ENCODE measurements at places on chromosomes 6 and 20.

DNA sequence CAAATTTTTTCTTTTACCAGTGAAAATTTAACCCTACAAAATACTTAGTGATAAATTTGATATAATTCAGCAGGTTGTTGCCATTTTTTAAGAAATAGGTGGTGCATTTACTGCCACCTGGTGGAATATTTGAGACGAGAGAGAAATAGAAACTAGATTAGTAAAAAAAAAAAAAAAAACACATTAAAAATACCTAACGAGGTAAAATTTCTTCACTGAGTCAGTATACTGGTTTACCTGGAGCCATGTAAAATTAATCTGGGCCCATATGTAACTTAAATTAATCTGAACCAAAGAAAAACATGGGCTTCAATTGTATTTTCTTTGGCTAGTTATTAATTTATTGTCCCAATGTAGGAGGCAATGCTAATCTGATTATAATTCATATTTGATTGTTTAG lies 520.8 kb downstream of the EPM2A start:
- no peak for DNase-seq

DNA sequence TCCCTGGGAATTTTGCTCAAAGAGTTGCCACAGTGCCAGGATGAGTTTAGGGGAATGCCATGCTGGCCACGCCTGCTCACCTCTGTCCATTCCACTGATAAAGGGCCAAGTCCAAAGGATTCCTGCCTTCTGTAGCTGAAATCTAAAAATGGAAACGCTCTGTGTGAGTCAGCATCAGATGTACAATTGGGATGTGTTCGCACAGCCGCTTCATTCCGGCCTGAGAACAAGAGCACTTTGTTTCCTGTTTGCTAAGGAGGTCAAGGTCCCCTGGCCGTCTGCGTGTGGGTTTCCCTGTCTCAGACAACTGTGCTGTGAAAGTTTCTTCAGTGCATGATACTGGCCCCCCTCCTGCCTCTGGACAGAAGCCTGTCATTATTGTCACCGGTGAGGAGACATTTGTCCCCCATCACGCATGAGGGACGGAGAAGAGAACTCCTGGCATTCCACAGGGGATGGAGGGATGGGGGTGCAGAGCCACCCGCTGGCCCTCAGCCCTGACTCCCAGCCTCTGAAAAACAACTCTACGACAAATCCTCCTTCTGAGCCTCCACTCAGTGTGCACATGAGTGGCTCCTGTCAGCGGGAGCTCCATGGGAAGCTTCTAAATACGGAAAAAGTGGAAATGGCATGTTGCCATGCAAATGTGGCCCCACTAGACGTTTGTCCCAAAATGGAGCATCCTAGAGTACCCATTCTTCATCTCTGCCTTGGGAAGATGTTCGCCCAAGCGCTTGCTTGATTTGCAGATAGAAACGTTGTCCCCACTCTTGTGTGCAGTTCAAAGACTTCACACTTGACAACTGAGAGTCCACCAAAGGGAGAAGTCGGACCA lies 143.5 kb upstream of the AFDN start:
- no peak for DNase-seq

GRCh38 chr20:10453241-10453640 lies 18.1 kb downstream of the SLX4IP start:
- no peak for DNase-seq

GRCh38 chr20:5528261-5528660 lies 211.5 kb upstream of the PROKR2 start:
- DNase-seq: no peak

DNA sequence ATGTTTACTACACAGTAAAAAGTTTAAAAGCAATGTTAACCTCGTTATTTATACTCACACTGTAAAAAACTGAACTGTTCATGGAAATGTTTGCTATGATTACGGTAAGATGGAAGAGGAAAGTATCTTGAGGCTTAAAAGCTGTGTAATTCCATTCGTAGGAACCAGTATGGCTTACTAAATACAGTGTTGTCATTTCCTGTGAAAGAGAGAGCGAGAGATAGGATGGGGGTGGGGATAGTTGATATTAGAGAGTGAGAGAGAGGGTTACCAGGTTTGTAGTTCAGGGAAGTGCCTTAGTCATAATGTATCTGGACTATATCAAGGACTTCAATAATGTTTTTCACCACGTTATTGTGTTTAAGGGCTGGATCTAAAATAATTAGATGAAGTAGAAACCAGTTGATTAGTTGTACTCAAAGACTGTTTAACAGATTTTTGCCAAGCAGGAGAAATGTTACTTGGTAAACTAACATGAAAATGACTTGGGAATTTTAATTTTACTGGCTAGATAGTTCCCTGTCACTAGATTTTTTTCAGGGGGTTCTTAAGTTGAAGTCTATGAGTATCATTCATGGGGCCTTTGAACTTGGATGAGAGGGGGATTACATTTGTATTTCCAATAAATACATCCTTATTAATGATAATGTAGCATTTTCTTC lies 30.4 kb downstream of the AFDN start:
- no peak for DNase-seq

DNA sequence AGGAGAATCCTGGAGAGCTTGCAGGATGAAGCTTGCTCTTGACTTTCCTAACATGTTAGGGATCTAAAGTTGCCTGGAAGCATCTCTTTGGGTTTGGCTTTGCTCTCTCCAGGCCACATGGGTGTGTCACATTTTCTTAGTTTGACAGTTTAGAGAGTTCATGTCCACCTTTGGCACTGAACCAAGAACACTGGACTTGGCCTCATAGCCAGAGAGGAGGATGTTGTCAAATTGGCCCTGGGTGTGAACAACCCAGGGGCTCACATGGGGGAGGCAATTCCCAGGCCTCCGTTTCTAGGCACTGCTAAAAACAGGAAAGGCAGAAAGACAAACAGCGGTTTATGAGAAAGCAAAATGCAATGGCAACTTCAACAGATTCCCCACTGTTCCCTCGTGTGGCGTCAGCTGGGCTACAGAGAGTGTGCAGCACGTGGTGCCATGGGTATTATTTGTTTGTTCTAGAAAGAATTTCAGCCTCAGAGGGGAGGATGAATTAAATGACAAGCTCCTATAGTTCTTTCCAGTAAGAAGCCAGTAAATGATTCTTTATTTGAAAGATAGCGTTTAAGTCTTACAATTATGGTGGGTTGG lies 93.9 kb downstream of the CLIC5 start:
- no peak for DNase-seq

GRCh38 chr6:14573267-14573666 lies 455.7 kb downstream of the CD83 start:
- no peak for DNase-seq

DNA sequence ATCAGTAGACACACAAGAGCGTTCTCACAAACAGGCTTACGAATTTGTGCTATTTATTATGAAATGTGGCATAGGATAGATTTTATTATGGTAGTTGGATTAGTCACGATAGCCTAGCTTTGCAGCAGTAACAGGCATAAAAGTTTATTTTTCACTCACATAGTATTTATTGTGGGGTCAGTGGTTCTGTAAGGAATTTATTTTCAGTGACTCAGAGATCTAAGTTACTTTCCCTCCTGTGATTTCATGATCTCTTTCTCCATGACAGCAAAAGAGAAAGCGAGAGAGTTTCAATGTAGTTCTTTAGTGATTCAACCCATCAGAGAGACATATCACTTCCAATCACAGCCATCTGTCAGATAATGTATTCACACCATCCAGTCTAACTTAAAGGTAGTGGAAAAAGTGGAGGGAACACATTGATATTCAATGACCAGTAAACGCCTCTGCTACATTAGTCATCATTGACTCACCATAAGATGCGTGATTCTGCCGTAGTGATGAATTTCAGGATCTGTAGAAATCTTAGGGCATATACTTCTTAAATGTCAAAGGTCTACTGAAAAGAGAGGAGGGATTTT lies 605.5 kb downstream of the HDGFL1 start:
- DNase-seq: no peak

DNA sequence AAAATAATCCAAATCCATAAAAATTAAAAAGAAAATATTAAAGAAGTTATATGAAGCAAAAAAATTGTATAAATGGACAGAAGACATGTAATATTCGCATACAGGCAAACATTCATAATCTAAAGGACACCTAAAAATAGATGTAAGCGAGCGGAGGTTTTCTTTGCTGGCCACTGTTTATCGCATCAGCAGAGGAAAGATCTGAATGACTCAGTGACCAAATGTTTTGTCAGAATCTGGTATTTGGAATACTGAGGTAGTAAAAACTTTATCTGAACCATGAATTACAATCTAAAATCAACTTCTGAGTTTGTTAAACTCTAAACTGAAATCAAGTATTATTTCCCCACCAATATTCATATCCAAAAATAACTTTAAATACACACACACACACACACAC lies 7.8 kb downstream of the TSPYL4 start:
- no peak for DNase-seq

DNA sequence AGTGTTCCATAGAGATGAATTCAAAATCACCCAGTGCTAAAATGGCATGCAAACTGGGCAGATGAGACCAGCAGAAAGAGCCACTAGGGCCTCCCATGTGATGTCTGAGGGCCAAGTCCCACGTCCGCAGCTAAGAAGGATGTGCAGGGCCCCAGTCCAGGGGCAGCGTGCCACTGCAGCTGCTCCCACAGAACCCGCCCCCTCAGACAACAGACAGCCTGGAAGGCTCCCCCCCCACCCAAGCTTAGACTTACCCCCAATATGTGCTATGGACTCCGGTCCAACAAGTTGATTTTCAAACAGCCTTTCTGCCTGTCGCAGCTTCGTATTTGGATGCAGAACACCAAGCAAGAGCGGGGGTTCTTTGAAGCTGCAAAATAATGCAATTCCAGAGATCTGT lies 14.0 kb downstream of the APMAP start:
- no peak for DNase-seq

DNA sequence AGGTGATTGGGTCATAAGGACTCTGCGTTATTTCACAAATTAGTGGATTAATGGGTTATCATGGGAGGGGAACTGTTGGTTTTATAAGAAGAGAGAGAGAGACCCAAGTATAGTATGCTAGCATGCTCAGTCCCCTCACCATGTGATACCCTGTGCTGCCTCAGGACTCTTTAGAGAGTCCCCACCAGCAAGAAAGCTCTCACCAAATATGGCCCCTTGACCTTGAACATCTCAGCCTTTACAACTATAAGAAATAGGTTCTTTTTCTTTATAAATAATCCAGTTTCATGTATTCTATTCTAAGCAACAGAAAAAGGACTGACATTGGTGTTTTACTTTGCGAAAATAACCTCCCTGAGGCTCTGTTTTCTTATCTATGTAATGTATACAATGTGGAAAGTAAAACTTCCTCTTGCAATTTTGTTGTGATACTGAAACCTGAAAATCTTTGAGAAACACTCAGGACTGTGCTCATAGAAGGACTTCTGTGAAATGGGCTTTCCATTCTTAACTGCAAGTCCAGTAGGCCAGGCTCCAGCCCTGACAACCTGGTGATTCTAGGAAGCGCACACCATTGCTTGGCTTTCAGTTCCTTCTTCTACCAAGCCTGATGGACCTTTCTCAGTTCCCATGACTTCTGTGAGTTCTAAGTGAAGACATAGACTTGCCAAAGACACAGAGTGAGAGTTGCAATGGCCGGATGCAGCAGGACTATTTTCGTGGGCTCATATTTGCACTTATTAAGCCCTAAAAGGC lies 21.9 kb downstream of the SIRPD start:
- no peak for DNase-seq

DNA sequence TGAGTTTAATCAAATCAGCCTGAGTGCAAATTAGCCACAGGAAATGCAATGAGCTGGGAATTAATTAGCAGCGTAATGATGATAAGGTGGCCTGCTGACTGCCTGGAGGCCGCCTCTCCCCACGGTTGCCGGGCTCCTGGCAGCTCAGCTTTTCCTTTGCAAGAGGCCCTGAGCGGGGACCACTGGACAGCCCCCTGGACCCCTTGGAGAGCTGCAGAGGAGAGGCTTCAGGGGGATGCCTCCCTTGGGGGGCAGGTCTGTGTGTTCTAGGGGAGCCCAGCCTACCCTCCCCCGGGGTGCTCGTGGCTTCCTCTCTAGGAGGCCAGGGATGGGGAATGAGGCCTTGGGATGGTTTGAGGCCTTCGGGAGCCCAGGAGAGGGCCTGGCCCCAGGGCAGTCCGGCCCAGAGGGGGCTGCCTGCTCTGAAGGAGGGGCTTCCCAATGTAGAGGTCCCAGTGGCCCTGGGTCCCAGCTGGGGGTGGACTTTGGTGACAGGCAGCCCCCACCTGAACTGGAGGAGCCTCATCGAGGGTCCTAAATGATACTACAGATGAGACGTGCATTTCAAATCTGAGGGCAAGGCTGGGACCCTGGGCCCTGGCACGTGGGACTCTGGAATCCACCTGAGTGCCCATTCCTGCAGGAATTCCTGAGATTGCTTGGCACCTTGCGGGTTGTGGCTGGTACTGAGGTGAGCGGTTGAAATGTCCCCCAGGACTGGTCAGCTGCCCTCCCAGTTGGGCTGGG lies 66.4 kb upstream of the BHLHE23 start:
- DNase-seq: peak; percentile 66

GRCh38 chr20:47125758-47126591 lies 230.5 kb downstream of the ZMYND8 start:
- no peak for DNase-seq

DNA sequence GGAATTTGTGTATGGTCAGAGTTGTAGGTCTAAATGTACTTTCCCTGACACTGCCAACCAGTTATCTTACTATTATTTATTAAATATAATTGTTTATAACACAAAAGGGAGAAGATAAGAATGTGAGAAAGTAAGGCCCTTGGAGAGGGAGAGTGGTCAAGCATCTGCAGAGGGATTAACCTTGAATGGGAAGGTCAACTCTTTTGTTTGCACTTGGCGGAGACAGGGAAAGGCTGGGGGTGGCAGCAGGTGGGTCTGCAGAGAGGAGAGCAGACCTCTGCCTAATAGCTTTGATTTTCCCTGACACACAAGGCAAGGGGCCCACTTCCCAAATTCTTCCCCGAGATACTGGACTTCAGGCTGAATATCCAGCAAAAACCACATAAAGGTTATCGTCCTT lies 4.2 kb downstream of the LRP11 start:
- DNase-seq: no peak

GRCh38 chr6:160510199-160510598 lies 153.9 kb downstream of the LPA start:
- no peak for DNase-seq

DNA sequence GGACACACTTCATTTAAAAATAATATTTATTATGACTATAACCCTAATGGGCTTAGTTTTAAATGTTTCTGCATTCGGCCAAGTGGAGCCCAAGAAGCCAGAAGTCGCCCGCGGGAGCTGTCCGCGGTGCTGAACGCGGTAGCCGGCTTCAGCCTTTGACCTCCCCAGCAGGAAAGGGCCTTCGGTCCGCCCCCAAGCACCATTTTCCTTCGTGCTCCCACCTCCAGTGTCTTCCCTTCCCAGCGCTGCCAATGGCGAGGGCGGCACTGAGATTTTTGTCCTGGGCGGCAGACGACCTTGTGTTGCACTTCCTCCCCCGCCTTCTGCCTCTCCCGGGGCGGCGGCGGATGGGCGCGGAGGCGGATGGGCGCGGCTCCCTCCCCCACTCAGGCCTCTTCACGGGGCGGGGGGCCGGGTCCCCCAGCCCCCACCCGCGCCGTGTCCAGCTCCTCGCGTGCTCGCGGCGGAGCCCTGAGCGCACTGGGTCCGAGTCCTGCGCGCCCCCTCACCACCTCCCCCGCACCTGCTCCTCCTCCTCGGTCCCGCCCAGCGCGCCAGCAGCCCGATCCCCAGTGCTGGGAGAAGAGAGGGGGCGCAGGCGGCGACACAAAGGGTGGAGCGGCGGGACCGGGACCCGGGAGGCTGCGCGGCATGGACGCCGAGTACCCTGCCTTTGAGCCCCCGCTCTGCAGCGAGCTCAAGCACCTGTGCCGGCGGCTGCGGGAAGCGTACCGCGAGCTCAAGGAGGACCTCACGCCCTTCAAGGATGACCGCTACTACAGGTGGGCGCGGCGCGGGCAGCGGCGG lies 23.6 kb upstream of the TMEM181 start:
- DNase-seq: peak; percentile 79

- no peak for DNase-seq
These were observed 257.8 kb downstream of the CDC5L start for GRCh38 chr6:44645276-44645675.
